Stimulated activated CD4-positive, alpha-beta T cell treated with anti-CD3 and anti-CD28 coated beads, TNF-alpha, amount 100 ng/mL, for 24 hours (primary cell): ENCODE measurements at places on chromosomes 6 and 20.

DNA sequence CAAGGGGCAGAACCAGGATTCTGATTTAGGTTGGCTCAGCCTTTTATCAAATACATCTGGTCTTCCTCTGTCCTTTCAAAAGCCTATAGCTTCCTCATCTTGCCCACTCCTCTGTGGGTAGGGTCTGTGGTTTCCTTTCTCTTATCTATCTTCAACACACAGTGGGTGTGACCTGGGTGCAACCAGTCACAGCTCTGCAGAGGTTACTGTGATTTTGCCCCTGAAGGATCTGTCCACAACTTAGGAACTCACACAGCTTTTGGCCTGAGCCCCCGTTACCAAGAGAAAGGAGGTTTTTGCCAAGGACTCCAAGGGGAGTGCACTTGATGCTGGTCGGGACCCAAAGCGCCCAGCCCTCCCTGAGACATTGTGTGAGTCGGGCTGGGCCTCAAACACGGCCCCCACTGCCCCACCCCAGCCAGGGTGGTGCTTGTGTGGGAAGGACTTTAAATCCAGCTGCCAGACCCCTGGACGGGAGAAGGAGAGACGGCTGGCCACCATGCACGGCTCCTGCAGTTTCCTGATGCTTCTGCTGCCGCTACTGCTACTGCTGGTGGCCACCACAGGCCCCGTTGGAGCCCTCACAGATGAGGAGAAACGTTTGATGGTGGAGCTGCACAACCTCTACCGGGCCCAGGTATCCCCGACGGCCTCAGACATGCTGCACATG is at the start of gene PI16:
PI16 (plus strand) TSS at position 477 of the 670 bp plus-strand sequence; CDS start at position 500, 23 bp downstream.
- no peak for DNase-seq

- no peak for DNase-seq
Measured at GRCh38 chr6:87182940-87183339, 27.6 kb downstream of the ZNF292 start.

- DNase-seq = no peak
Measured at GRCh38 chr20:44624743-44625271, 26.7 kb downstream of the ADA start.

GRCh38 chr6:132569170-132569569 is 952 bp upstream of the TAAR6 start:
- DNase-seq = no peak

DNA sequence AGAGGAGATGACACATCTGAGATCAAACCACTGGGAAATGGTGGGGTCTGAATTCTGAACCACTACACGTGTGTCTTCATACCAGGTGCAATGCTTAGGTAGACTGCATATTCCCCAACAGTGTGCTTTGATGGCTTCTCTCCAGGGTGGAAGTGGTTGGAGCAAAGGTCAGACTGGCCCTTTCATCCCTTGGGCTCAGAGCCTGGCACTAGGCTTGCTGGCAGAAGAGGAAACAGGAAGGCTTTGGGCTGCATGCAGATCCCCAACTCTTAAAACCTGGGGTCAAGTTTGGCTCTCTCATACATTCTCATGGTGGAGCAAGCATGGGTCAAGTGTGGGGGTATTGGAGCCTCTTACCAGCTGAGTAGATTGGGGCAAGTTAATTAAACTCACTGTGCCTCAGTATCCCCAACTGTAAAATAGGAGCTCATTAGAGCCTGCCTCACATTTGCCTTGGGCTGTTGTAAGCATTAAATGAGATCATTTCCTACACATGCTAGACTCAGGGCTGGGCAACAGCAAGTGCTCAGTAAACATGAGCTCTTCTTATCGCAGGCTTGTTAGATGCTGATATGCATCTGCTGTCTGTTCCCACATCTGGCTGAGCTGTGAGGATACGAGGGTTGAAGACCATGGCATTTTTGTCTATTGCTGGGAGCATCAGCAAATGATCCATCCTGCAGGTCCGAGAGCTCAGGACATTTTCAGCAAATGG is 51.6 kb upstream of the FAM83D start:
- no peak for DNase-seq

DNA sequence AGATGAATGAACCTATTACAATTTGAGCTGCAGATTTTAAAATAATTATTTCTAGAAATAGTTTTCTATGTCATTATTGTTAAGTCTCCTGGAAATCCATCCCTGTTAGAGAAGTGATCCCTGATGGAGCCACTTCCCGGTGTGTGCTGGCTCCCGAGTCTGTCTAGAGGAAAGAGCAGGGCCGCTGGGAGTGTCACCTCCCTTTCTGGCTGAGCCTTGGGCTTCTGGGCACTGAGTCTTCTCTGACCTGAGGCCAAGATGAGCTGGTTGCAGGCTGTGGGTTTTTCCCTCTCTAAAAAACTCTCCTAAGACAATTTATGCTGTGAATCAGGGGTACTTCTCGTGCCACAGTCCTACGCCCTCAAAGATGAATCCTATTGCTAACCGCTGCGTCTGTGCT is 28.8 kb upstream of the TCFL5 start:
- DNase-seq = no peak

DNA sequence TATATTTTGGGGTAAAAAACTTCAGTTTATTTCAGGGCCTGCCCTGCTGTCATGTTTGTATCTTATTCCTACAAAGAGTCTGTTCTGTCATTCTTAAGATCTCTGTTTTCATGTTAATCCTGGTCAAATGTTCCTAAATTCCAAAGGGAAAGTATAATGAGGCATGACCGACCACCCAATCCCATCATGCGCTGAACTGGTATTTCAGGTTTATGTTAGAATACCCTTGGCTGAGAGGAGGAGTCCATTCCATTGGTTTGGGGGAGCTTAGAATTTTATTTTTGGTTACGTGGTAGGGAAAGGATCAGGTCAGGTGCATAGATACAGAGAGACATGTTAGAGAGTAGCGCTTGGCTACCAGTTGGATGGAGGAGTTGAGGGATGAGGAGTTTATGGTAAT is 25.7 kb downstream of the CFAP61 start:
- no peak for DNase-seq

- DNase-seq = no peak
Measured at GRCh38 chr6:142376115-142376514, 74.3 kb downstream of the ADGRG6 start.

- DNase-seq = no peak
Measured at GRCh38 chr20:621125-621756, 11.1 kb upstream of the TCF15 start.

- no peak for DNase-seq
Measured at GRCh38 chr6:160882791-160883279, 108.7 kb upstream of the MAP3K4 start.

GRCh38 chr20:53284256-53284655 is 309.4 kb downstream of the ZNF217 start:
- no peak for DNase-seq
